ENCODE measurements at places on chromosomes 4 and X.

DNA sequence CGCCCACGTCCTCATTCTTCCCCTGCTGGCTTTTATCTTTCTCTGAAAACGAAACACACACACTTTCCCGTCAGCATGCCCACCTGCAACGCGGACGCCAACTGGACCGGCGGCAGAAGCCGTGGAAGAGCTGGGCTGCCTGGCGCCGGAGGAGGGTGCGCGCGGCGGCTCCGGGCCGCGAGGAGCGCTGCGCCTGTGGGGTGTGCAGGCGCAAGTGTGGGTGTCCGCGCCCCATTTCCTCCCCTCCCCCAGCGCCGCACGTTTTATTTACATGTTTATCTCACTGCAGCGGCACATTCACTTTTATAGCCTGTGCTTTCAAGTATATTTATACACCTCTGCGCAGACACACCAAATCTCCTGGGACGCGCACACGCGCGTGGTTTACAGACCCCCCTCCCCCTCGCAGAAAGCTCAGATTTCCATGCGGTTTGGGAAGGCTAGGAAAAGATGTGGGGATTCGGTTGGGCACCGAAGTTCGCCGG lies 1.5 kb downstream of the PITX2 start:
- no peak for DNase-seq

GRCh38 chr4:53644607-53645006 lies 53.3 kb upstream of the LNX1 start:
- no peak for DNase-seq

DNA sequence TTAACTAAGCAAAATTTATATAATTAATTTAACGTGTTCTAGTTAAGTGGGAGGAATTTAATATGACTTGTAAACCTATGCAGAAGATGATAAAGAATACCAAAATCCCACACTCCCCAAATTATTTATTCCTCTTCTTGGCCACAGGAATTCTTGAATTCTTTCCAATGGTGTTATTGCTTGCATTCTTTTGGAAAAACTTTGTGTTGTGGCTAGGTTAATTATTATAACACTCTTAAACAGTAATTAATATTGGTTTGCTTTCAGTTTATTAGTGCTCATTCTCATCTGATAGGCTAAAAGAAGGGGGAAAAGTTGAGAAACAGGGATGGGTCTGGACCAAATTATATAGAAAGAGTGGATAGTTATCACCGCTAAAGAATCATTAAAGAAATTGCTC lies 141.5 kb upstream of the PABPC4L start:
- no peak for DNase-seq

DNA sequence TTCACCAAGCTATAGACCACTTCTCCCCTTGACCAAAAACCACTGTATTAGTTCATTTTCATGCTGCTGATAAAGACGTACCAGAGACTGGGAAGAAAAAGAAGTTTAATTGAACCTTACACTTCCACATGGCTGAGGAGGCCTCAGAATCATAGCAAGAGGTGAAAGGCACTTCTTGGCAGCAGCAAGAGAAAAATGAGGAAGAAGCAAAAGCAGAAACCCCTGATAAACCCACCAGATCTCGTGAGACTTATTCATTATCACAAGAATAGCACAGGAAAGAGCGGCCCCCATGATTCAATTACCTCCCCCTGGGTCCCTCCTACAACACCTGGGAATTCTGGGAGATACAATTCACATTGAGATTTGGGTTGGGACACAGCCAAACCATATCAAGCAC lies 97.8 kb downstream of the DOCK11 start:
- no peak for DNase-seq

GRCh38 chr4:5660185-5660584 lies 48.2 kb downstream of the EVC2 start:
- no peak for DNase-seq

GRCh38 chrX:12034741-12035140 lies 103.5 kb upstream of the FRMPD4 start:
- no peak for DNase-seq

DNA sequence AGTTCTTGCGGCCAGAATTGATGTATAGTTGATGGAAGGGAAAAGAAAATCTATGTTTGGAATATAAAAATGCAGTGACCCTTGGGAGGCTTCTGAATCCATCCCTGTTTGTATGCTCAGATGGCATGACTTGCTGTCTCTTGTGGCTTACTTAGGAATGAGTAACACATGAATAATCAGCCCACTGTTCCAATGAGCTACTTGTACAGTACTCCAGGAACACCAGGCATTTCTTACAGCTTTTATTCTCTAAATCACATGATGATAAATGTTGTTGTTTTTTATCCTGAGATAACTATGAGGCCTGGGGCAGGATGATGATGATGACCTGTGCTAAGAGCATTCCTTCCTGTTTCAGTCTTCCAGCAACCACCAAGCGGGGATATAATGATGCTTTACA lies 18.9 kb downstream of the TMPRSS11E start:
- DNase-seq = no peak

GRCh38 chr4:148222991-148223660 lies 219.1 kb downstream of the NR3C2 start:
- no peak for DNase-seq

GRCh38 chr4:16070203-16070602 lies 13.6 kb downstream of the PROM1 start:
- no peak for DNase-seq

- DNase-seq = no peak
Measured at GRCh38 chrX:137651647-137652046, 85.7 kb downstream of the ZIC3 start.

DNA sequence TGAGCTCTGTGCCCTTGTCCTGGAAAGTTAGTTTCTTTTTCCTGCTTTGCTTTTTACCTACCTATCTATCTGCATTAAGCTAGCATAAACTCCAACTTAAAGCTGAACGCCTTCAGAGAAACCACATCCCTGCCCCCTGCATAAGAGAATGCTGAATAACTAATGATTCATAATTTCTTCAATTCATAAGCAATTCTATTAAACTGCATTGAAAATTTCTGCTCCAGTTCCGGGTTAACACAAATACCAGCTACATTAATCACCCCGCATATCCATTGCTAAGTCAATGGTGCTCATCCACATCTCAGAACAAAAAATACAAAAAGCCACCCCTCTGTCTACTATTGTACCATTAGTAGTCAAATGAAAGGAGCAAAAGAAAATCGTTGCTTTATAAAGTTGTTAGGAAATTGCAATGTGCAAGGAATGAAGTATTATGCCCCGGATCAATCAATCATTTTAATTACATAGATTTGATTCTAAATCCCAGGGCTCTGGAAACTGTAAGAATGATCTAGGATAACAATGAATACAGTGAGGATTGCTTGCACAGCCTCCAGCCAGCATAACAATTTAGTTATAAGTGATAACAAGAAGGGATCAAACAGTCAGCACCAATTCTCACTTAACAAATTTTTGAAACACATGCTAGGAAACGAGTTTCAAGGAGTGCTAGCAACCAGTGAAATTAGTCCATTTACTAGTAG lies 106.8 kb downstream of the ELOVL6 start:
- DNase-seq = no peak

DNA sequence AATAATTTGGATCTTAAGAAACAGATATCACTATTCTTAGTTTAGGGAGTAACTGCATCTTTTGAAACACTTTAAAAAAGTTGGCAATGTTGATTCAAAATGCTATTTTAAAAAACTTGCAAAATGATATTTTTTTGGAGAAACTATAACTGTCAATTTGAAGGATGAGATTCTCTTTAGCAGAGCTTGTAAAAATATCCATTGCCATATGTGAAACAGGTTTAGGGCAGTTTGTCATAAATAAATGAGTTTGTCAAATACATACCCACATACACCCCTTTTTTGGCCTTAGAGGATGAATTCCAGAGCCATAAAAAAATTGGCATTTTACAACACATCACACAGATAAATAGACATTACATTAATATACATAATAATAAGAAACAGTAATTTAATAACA lies 174.6 kb downstream of the BMPR1B start:
- DNase-seq = no peak

All from ascending aorta (tissue), 2 donors.